Glutamatergic neuron (in vitro differentiated cells): ENCODE measurements at places on chromosomes 16 and 17. TPM values are rescaled to one million over a fixed set of nuclear protein-coding genes. Genes with fewer than 3 reads are reported as not detected.

The PTGES3L gene
- total RNA-seq = 4.1 TPM

The TMEM235 gene
- total RNA-seq = not detected

The LCAT gene
- total RNA-seq = 8.7 TPM

The RPH3AL gene
- total RNA-seq = 22.3 TPM

The CLEC18B gene
- total RNA-seq = 1.6 TPM

The USH1G gene
- 0.12 TPM for total RNA-seq

The C17orf100 gene
- 4.6 TPM for total RNA-seq

The KRTAP4-3 gene
- total RNA-seq = not detected
